HFFc6 (cell line): ENCODE measurements at places on chromosomes 4 and X. TPM values are rescaled to one million over a fixed set of nuclear protein-coding genes. Genes with fewer than 3 reads are reported as not detected.

- H3K27me3 ChIP-seq, result no peaks in the 10 kb centered on the region; the same call in none of the 2 replicates
- no peak overlapping the region for H3K4me3 ChIP-seq
- DNase-seq, result no peak
- H3K4me1 ChIP-seq, result peaks cover 12% of the 10 kb centered on the region; the same call in 1 of the 2 replicates
- H3K27ac ChIP-seq, result no peak overlapping the region
Measured at GRCh38 chr4:132063829-132064228, 1085.3 kb upstream of the PCDH10 start.

The GPR82 gene
- not detected in 2 replicates for total RNA-seq

DNA sequence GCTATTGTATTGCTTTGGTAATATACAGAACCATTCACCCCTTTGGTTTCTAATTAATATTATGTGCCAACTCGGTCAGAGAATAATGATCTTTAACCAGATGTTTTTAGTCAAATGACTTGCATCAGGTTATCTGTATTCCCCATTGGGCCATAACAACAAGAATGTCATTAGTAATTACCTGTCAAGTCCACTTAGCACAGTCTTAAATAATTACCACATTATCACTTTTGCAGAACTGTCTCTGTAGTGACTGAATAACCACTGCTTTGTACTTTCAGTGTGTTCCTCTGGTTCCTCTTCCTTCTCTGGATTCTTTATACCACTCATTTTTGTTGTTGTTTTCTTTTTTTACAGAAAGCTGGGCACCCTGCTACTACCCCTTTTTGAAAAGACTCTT is 257.7 kb upstream of the SPOCK3 start:
- H3K4me3 ChIP-seq, result no peak overlapping the region
- no peak for DNase-seq
- no peaks in the 10 kb centered on the region for H3K4me1 ChIP-seq
- H3K36me3 ChIP-seq, result no peaks in the 10 kb centered on the region; the same call in 1 of the 2 replicates
- H3K27me3 ChIP-seq, result peaks cover 2% of the 10 kb centered on the region
- no peak overlapping the region for H3K27ac ChIP-seq

- peak overlapping the region; percentile 32; the same call in 1 of the 2 replicates for H3K27ac ChIP-seq
Measured at GRCh38 chr4:1351854-1352566, 5.0 kb downstream of the UVSSA start.

DNA sequence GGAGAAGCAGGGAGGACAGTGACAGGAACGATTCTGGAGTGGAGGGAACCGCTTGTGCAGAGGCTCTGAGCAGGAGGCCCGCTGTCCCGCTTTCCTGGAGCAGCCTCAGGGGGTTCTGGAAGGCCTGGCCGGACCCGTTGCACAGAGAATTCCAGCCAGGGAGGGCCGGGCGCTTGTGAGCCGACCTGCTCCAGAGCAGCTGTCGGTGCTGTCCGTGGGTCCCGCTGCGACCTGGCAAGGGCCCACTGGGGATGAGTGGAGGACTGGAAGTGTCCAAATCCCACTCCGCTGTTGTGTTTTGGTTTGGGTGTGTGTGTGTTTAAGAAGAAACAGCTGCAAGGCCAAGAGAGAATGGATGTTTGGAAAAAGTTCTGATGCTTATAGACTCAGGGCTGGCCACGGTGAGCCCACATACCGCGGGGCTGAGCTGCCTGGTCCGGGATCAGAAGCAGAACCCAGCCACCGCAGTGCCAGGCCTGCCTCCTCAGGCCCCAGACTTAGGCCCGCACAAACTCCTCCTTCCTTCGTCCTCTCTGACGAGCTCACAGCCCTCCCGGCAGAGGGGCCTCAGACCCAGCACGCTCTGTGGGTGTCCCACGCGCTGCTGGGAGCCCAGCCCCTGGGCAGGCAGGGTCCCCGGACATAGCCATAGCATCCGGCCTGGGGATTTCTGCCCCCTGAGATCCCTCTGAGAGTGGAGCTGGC is 73.9 kb downstream of the HTRA3 start:
- H3K36me3 ChIP-seq, result no peaks in the 10 kb centered on the region
- no peak overlapping the region for H3K4me3 ChIP-seq
- no peak for DNase-seq
- no peaks in the 10 kb centered on the region; the same call in 1 of the 2 replicates for H3K4me1 ChIP-seq

- H3K27me3 ChIP-seq, result peaks cover 2% of the 10 kb centered on the region
- peaks cover 11% of the 10 kb centered on the region; the same call in 1 of the 2 replicates for H3K36me3 ChIP-seq
- H3K4me3 ChIP-seq, result no peak overlapping the region; the same call in 1 of the 2 replicates
- peaks cover 62% of the 10 kb centered on the region for H3K4me1 ChIP-seq
- H3K27ac ChIP-seq, result peak overlapping the region; percentile 69
- DNase-seq, result peak; percentile 33
Measured at GRCh38 chr4:26220696-26221095, 100.1 kb upstream of the RBPJ start.

- no peak overlapping the region for H3K4me3 ChIP-seq
- H3K4me1 ChIP-seq, result no peaks in the 10 kb centered on the region
- no peaks in the 10 kb centered on the region for H3K27me3 ChIP-seq
- no peaks in the 10 kb centered on the region for H3K36me3 ChIP-seq
- no peak overlapping the region for H3K27ac ChIP-seq
- no peak for DNase-seq
Measured at GRCh38 chr4:22090661-22091351, 142.2 kb upstream of the KCNIP4 start.

- peak; percentile 16 for DNase-seq
- peaks cover 4% of the 10 kb centered on the region for H3K27me3 ChIP-seq
- H3K27ac ChIP-seq, result no peak overlapping the region
- H3K4me3 ChIP-seq, result no peak overlapping the region
Measured at GRCh38 chr4:176123710-176124407, 58.2 kb downstream of the WDR17 start.

DNA sequence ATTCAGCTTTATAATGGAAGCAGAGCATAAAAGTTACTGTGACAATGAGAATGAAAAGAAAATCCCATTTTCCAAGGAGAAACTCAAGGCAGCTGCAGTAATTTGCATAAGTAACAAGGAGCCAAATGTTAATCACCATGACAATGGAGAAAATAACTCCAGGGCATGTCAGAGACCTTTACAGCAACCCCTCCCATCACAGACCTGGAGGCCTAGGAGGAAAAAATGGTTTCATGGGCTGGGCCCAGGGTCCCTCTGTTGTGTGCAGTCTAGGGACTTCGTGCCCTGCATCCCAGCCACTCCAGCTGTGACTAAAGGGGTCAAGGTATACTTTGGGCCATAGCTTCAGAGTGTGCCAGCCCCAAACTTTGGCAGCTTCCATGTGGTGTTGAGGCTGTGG is 223.5 kb downstream of the NPFFR2 start:
- H3K27me3 ChIP-seq, result no peaks in the 10 kb centered on the region
- no peak overlapping the region for H3K27ac ChIP-seq
- H3K4me3 ChIP-seq, result no peak overlapping the region
- DNase-seq, result no peak

DNA sequence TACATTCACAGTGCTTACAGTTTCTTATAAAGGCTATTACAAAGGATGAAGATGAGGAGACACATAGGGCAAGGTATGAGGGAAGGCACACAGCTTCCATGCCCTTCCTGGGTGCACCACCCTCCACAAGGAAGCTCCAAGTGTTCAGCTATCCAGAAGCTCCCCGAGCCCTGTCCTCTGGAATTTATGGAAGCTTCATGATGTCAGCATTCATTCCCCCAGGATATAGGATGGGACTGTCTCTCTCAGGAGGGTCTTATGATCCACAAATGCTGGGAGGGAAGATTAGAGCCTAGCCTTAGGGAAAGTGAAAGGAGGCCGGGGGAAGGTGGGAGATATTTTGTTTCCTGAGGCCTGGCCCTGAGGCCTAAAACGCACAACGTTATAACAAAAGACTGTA is 236.0 kb downstream of the ANK2 start:
- no peaks in the 10 kb centered on the region for H3K4me1 ChIP-seq
- H3K36me3 ChIP-seq, result no peaks in the 10 kb centered on the region
- DNase-seq, result no peak
- no peaks in the 10 kb centered on the region for H3K27me3 ChIP-seq

The GYPE gene
- total RNA-seq, result 1.6 to 2.3 TPM (median 2.2 TPM) in 3 replicates

DNA sequence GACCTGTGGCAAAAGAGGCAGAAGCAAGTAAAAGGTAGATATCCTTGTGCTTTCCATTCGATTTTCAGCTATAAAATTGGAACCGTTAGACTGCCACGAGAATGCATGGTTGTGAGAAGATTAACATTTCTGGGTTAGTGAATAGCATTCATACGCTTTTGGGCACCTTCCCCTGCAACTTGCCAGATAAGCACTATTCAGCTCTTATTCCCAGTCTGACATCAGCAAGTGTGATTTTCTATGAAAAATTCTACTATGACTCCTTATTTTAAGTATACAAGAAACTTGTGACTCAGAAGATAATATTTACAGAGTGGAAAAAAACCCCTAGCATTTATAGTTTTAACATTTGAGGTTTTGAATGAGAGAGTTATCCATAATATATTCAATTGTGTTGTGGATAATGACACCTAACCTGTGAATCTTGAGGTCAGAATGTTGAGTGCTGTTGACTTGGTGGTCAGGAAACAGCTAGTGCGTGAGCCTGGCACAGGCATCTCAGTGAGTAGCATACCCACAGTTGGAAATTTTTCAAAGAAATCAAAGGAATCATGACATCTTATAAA is 3.9 kb downstream of the FGB start:
- no peak for DNase-seq
- H3K36me3 ChIP-seq, result no peaks in the 10 kb centered on the region
- no peaks in the 10 kb centered on the region for H3K4me1 ChIP-seq

GRCh38 chr4:120680647-120681228 is 241.8 kb downstream of the PRDM5 start:
- no peaks in the 10 kb centered on the region; the same call in 1 of the 2 replicates for H3K27me3 ChIP-seq
- no peaks in the 10 kb centered on the region for H3K36me3 ChIP-seq
- H3K27ac ChIP-seq, result no peak overlapping the region
- peaks cover 17% of the 10 kb centered on the region for H3K4me1 ChIP-seq

GRCh38 chrX:39409246-39409917 is 608.1 kb downstream of the MID1IP1 start:
- H3K4me1 ChIP-seq, result no peaks in the 10 kb centered on the region
- peaks cover 2% of the 10 kb centered on the region; the same call in 1 of the 2 replicates for H3K27me3 ChIP-seq
- no peak overlapping the region for H3K27ac ChIP-seq

The MAGEA2 gene
- not detected in 2 replicates for total RNA-seq

DNA sequence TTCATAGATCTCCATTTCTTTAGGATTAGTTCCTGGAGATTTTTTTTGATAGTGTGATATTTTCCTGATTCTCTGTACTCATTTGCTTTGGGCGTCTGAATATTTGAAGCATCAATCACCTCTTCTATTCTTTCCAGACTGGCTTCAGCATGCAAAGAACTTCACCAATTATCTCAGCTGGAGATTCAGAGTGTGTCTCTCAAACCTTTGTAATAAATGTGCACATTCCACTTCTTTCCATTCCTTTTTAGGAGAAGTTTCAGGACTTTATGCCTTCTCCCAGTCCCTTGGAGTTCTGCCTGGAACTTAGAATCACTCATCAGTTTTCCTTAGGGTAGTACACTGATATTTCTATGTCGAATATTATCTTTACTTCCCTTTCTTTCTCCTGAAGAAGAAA is 334.8 kb downstream of the TEX13C start:
- no peak overlapping the region for H3K4me3 ChIP-seq
- DNase-seq, result no peak
- H3K4me1 ChIP-seq, result no peaks in the 10 kb centered on the region
- H3K27ac ChIP-seq, result no peak overlapping the region
- no peaks in the 10 kb centered on the region for H3K27me3 ChIP-seq

DNA sequence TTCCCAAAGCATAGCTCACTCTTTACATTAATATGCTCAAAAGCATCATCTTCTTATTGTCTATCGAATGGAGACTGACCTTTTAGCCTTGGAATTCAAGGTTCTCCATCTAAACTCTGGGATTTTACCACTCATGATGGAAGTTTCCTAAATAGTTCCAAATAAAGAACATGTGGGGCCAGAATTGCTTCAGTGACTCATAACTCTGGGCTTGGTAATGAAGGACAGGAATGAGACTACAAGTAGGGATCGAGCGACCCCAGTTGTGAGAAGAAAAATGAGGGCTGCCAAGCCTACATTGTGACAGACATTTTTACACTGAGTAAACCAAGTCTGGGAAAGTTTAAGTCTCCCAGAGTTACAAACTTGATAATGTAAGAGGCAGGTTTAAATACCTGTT is 269.9 kb downstream of the CBLL2 start:
- no peaks in the 10 kb centered on the region for H3K27me3 ChIP-seq
- H3K36me3 ChIP-seq, result no peaks in the 10 kb centered on the region; the same call in 1 of the 2 replicates
- H3K4me1 ChIP-seq, result peaks cover 31% of the 10 kb centered on the region
- no peak overlapping the region for H3K4me3 ChIP-seq

DNA sequence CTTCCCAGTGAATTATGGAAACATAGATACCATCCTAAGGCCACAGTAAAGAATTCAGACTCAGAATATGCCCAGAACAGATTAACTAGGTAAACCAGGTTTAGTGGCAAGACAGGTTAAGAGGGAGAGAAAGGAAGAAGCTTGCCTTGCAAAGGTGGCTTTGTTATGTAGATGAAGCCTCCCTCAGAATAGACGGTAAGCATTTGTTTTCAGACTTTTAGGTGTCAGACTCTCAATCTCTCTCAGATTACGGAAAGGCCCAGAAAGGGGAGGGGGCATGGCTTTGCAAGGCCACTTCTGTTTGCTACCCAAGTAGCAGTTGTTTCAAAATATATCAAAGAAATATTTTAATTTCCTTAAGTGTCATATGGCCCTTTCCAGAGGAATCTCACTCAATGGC is 457.1 kb upstream of the BOD1L1 start:
- no peak overlapping the region for H3K27ac ChIP-seq
- peaks cover 1% of the 10 kb centered on the region; the same call in 1 of the 2 replicates for H3K27me3 ChIP-seq
- H3K4me3 ChIP-seq, result no peak overlapping the region
- no peak for DNase-seq
- H3K36me3 ChIP-seq, result no peaks in the 10 kb centered on the region
- H3K4me1 ChIP-seq, result no peaks in the 10 kb centered on the region

DNA sequence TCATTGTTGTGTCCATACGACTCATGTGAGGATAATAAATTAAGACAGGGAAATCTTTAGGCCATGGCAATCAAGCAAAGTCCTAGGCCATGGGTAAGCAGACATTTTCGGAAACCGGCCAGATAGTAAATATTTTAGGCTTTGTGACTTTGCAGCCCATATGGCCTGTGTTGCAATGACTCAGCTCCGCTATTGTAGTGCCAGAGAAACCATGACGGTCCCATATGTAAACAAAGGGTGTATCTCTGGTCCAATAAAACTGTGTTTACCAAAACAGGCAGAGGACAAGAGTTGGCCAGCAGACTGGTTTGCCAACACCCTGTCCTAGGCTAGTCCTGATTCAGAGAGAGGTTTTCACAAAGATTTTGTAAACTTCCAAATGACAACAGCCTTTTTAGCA is 5.0 kb downstream of the FAM114A1 start:
- peak; percentile 81 for DNase-seq
- peak overlapping the region; percentile 56 for H3K4me3 ChIP-seq
- peak overlapping the region; percentile 84 for H3K27ac ChIP-seq
- H3K27me3 ChIP-seq, result no peaks in the 10 kb centered on the region
- peaks cover 81% of the 10 kb centered on the region for H3K4me1 ChIP-seq

The SCML2 gene
- 1.1 to 2.2 TPM (median 2.0 TPM) in 3 replicates for total RNA-seq

GRCh38 chr4:102503301-102503746 is 2.2 kb downstream of the NFKB1 start:
- no peak for DNase-seq
- no peak overlapping the region for H3K27ac ChIP-seq
- peaks cover 46% of the 10 kb centered on the region for H3K4me1 ChIP-seq
- peaks cover 4% of the 10 kb centered on the region; the same call in 1 of the 2 replicates for H3K27me3 ChIP-seq
- 0 out of 2 replicates have a peak, but pooled peaks cover 4% of the 10 kb centered on the region for H3K36me3 ChIP-seq
- H3K4me3 ChIP-seq, result peak overlapping the region; percentile 92

GRCh38 chrX:19624739-19625138 is 109.4 kb upstream of the MAP3K15 start:
- no peaks in the 10 kb centered on the region for H3K27me3 ChIP-seq
- no peak overlapping the region for H3K4me3 ChIP-seq
- peaks cover 39% of the 10 kb centered on the region for H3K4me1 ChIP-seq
- no peaks in the 10 kb centered on the region for H3K36me3 ChIP-seq

The OTUD5 gene
- total RNA-seq, result 47.6 to 54.0 TPM (median 49.1 TPM) in 3 replicates

The RHOXF2 gene
- total RNA-seq, result not detected in 3 replicates

- H3K4me3 ChIP-seq, result no peak overlapping the region
- no peak for DNase-seq
- H3K4me1 ChIP-seq, result peaks cover 30% of the 10 kb centered on the region
- H3K27ac ChIP-seq, result no peak overlapping the region
Measured at GRCh38 chr4:26227601-26228229, 93.1 kb upstream of the RBPJ start.
